Fibroblast of upper back skin (primary cell): ENCODE measurements at places on chromosomes 4 and X.

DNA sequence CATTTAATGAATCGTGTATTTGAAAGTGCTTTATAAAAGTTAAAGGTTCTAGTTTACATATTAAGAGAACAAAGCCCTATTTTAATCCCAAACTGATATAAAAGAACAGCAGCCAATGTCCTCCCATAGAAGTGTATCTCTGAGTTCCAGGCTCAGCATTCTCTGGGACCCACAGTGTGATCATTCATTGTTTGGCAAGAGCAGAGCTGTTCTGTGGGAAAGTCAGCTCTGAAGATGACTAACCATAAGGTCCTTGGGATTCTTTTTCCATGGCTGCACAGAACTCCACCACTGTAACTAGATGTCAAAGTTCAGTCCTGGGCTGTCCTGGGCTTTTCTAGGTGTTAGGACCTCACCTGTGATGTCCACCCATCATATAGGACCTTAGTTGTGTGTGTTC is 157.0 kb upstream of the TLL1 start:
- DNase-seq = peak; percentile 26

DNA sequence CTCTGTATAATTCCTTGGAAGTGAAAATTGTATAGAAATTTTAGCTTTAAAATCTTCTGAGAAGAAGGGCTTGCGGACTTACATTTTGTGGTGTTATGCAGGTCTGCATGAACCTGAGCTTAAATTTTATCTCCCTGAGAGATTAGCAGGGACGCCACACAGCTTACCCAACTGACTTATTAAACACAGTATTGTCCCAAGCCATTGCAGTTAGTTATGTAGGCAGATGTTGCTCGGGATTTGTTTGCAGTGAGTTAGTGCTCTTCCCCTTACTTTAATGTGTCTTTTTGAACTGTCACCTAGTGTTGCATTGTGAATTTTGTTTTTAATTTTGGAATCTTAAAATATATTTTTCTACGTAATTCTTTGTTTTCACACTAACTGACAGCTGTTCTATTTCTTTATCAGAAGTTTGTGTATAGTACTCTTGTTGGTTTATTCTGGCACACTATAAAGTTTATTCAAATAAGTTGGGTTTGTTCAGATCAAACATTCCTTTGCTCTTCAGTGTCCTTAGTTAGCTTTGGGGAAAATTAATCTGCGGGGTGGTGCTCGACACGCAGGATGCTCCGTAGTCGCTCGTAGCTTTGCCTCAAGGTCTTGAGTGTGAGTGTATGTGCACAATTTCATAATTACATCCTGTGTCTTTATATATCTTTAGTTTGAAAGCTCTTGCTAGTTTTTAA is 145.4 kb downstream of the STIM2 start:
- DNase-seq = no peak

DNA sequence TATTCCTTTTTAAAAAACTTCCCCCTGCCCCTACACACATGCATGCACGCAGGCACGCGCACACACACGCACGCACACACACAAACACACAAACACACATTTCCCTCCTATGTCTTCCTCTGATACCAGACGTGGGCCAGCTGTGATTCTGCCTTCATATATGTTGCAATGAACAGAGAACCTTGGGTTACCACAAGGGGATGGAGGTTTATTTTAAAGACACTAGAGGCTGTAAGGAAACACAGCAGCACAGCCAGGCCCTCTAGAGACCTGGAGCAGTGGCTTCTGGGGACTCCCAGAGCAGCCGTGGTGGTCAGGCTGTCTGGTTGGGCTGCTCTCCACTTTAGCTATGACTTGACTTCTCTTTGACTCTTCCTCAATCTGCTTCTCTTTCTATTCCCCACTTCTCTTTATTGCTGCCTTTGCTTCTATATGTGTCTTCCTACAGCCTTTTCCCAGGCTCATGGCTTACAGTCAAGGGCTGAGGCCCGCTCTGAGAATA is 3.2 kb upstream of the TLR10 start:
- no peak for DNase-seq

DNA sequence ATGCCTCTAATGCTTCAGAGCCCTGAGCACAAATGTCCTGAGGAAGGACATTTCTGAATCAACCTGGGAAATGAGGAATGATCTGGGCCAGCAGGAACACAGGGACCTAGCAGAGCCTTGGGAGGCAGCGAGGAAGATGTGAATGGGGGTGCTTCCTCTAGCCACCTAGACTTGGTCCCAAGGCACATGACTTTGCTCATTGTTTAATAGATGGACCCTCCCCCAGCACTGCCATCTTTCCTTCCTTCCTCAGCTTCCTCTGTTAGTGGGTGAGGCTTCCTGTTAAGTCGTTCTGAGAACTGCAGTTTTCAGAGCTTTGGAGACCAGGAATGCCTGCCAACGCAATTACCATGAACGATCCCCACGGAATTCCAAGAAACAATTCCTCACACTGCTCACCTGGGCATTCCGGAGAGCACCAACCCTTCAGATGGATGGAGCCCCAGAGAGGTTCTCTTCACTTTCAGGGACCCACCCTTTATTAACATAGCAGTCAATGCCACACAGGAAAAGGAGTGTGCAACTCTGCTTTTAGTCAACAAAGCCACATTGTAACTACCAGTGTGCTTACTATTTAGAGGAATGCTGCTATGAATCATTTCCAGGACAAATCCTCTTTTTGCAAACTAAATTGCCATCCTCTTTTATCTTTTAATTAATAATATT is 48.5 kb upstream of the STIM2 start:
- DNase-seq = no peak

DNA sequence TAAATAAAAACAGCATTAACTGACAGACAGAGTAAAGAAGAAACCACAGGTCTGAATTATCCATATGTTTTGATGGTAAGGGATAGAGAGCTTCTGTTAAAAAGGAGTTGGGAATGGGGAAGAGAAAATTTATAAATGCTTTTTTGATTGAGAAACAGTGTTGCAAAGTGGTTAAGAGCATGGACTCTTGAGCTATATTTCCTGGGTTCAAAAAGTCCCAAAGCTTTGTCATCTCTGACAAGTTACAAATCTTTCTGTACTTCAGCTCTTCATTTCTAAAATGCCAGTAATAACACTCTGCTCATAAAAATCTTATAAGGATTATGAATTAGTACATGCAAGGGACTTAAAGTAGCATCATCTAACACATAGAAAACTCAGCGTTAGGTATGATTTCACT is 62.2 kb downstream of the N4BP2 start:
- no peak for DNase-seq

DNA sequence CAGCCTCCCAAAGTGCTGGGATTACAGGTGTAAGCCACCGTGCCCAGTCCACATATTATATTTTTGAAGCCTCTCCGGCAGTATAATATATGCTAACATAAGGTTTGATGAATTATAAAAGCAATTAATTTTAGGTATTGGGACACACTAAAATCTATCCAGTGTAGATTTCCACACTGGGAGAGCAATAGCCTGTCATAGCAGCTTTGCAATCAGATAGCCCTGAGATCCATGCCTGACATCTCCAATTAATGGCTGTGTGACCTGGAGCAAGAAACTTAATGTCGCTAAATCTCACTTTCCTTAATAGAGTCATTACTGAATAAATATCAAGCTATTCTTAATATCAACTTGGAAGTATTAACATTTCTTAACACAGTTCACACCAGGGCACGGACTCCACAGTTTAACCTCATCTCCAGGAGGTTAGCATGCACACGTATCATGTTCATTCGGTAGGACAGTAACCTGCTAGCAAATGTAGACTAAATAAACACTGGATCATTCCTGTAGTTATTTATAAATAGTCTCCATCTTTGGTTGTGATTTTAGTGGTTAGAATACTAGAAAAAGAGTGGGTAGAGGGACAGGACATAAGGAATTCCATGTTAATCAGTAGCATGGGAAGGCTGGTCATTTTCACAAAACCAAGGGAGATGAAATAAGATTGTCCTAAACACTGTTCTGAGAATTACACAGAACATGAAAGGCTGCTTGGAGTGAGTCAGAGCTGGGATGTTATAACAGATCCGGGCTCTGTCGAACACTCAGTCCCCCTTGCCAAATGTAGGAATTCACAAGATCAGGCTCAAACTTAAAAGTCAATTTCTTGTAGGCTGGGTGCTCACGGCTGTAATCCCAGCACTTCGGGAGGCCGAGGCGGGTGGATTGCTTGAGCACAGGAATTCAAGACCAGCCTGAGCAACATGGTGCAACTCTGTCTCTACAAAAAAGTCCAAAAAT is 254.7 kb downstream of the PALLD start:
- peak; percentile 78 for DNase-seq

- DNase-seq = no peak
Measured at GRCh38 chrX:6550999-6551398, 16.1 kb upstream of the VCX3A start.

DNA sequence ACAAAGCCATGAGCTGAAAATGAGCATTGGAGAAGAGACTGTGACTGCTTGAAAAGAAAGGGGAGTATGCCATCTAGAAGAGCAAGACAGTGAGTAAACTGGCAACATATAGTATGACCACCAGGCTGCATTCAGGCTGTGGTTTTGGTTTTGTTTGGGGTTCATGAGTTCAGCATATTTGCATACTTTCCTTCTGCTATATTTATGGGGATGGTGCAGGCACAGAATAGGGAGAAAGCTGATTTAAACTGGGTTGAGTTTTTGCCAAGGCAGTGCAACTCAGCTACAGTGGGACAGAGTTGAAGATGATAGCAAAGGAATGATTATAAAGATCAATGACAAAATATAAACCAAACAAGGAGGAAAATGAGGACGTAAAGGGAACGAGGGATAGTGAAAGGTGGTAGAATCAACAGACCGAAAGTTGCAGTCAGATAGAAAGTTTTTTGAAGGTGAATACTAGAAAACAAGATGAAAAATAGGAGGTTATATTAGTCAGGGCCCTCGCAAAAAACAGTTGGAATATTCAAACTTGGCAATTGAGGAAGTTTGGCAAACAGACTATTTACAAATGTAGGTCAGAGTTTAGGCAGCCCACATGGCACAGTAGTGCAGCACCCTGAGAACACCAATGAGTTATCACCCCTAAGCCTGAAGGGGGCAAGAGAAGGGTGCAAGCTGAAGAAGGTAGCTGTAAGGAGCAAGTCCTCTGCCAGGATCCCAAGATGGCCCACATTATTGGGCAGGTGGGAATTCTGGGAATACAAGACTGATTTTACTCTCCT is 114.8 kb upstream of the MAP9 start:
- DNase-seq = no peak

DNA sequence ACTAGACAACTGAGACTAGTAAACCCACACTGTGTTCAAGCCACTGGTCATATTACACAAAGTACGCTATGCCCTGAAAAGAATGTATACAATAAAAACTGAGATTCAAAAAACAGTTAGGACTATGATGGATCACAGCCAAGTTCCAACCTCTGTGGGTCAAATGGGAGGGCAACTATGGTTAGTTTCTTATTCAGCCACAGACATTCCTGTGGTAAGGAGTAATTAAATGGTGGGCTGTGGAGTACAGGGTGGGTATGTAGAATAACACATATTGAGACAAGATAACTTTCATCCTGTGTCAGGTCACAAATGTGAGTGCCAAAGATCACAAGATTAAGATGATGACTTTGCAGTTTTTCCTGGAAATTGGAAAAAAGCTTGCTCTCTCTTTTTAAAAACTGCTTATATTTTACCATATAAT is 167.2 kb downstream of the NPNT start:
- DNase-seq = peak; percentile 88

DNA sequence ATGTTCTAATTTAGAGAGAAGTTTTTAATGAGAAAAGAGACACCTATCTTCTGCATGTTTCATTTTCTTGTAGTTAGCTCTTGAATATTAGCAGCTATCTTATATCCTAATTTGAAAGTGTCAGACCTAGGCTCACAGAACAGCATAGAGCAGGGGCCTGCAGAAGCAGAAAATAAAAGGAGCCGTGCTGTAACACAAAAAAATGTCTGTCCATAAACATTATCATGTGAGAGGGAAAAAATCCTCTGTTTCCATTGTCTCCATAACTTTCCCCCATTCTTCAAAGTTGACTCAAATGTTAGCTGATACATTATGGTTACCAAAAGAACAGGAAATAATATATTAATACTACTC is 329.2 kb upstream of the EPHA5 start:
- no peak for DNase-seq

DNA sequence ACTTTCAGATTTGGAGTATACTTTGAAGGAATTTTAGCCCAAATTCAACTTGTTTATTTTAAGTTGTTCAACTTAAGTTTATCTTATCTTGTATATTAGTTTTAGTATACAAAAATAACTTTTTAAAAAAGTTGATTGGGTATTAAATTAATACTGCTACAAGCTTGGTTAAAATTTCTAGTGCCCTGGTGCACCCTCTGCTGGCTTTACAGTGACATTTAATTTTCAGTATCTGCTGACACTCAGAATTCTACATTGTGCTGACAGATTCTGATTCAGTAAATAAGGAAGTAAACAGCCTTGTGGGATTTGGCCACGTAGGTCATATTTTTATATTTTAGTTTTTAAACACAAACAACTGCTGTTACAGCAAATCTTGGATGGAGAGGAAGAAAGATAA is 2.9 kb downstream of the EDA start:
- DNase-seq = peak; percentile 3

GRCh38 chr4:119135721-119136121 is at the start of gene MYOZ2:
Gene MYOZ2 (plus strand): TSS chr4:119135832. CDS start chr4:119136526, 694 bp downstream.
- no peak for DNase-seq
